ENCODE measurements at places on chromosomes 2 and 18.

- no peak for DNase-seq
Observed at GRCh38 chr2:16546128-16546754, 119.4 kb downstream of the CYRIA start.

GRCh38 chr18:6785411-6785810 lies 55.9 kb downstream of the ARHGAP28 start:
- DNase-seq, result no peak

GRCh38 chr18:8773980-8774379 lies 68.6 kb downstream of the MTCL1 start:
- DNase-seq, result no peak

GRCh38 chr2:202771336-202771735 lies 100.2 kb downstream of the ICA1L start:
- no peak for DNase-seq

GRCh38 chr2:11480859-11481258 lies 14.9 kb upstream of the E2F6 start:
- no peak for DNase-seq

- peak; percentile 50 for DNase-seq
Observed at GRCh38 chr2:100580367-100581276, 17.8 kb downstream of the PDCL3 start.

GRCh38 chr2:220585241-220585640 lies 957.8 kb downstream of the SLC4A3 start:
- no peak for DNase-seq

- DNase-seq, result no peak
Observed at GRCh38 chr18:65924904-65925303, 174.1 kb downstream of the CDH7 start.

DNA sequence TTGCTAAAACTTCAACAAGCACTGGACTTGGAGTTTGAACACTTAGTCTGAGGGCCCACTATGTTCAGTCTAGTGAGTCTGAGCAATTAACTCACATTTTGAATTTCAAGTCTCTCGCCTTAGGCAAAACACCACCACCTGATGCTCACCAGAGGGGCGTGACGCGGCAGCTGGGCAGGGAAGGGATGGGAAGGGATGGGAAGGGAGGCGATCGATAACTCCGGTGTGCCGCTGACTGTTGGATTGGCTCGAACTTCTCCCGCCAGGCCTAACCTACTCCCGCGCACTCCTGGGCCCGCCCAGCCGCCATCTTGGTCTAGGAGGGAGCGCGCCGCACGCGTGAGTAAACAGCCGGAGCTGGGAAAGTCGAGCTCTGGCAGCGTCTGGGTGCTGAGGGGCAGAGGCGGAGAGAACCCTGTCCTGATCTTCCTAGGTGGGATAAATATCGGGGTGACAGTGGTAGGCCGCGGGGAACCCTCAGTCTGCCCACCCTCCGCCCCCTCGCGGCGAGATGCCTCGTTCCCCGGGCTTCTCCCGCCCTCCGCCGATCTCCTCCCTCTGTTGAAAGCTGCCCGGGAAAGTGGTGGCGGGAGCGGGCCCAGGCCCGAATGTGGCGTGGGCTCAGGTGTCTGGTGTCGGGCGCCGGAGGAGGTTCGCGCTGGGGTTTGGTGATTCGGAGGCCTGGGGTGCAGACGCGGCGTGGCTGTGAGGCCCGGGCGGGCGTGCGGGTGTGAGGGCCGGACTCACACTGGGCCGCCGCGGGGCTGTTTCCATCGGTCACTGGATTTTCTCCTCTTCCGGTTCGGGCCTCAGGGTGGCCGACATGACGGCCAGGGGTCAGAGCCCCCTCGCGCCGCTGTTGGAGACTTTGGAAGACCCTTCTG lies at the start of gene RIF1:
RIF1 (plus strand) TSS at position 302 of the 884 bp plus-strand sequence; CDS start at position 824, 522 bp downstream.
- DNase-seq, result peak; percentile 63

GRCh38 chr2:98487806-98488189 lies 43.1 kb downstream of the INPP4A start:
- peak; percentile 53 for DNase-seq

DNA sequence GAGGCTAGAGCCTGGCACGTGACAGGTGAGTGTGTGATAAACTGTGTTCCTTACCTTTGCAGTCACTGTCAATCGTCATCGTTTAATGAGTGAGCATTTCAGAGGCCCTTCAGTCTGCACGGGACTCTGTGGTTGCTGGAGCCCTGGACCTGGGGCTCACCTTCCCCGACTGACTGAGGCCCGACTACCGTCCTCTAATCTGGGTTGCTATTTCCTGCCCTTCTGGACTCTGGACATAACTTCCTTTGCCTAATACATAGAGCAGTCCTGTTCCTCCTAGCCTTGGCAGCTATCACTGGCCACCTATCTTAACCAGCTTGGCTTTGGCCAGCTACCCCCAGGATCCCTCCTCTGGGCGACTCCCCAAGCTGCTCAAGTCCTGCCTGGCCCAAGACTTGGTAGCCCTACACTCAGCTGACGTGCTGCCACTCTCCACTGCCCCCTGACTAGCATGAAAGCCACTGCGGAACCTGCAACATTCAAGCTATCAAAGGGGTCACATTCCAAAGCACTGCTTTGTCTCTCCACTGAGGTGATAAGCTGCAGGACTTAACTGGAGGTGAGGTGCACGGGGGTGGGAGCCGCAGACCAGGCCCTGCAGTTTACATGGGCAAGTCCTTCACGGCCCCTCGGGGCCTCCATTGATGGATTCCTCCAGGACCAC lies 11.1 kb upstream of the RAB17 start:
- no peak for DNase-seq

DNA sequence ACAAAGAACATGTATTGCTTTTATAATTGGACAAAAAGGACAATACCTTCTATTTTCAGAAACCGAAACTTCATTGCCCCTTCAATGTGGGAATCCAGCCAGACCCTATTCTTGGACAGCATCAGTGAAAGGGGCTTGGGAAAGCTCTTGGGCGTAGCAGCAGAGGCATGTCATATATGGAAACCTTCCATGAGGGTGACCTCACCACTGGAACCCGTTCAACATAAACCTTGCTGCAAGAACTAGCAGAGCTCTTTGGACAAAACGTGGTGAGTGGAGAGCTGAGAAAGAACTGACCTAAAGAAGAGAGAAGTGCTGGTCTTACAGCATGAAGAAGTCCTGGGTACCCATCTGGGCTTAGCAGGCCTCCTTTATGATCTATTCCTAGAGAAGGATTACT lies 22.7 kb upstream of the ACTG2 start:
- no peak for DNase-seq

GRCh38 chr2:4674007-4674406 lies 970.6 kb downstream of the DCDC2C start:
- peak; percentile 1 for DNase-seq

DNA sequence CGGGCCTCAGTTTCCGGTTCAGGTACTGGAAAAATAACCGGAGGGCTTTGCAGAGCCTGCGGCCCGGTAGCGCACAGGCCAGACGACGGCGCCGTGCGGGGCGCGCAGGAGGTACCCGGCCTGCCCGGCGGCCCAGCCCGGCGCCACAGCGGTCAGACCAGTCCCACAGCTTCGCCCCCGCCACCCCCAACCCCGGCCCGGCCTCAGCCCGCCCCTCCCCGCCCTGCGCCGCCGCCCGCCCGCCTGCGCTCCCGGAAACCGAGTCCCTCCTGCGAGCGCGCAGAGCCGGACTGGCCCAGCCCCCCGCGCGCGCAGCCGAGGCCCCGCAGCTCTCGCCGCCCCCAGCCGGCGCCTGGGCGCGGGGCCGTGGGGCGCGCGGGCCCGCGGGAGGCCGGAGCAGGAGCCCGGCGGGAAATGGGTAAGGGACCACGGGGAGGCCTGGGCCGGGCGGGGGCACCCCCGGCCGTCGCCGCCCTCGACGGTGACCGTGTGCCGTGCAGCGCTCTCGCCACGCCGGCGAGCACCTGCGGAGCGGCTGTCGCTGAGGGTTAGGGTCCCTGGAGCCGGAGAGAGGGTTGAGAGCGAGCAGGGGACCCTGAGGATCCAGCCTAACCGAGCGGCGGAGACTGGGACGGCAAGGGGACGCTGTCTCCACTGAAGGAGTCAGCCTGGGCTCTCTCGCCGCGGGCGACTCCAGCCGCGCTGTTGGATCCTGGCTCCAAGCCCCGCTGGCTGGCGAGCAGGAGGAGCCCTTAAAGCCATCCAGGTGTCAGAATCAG lies 16.5 kb upstream of the PSD4 start:
- peak; percentile 38 for DNase-seq

GRCh38 chr2:234426616-234427015 lies 70.3 kb downstream of the ARL4C start:
- DNase-seq, result no peak

DNA sequence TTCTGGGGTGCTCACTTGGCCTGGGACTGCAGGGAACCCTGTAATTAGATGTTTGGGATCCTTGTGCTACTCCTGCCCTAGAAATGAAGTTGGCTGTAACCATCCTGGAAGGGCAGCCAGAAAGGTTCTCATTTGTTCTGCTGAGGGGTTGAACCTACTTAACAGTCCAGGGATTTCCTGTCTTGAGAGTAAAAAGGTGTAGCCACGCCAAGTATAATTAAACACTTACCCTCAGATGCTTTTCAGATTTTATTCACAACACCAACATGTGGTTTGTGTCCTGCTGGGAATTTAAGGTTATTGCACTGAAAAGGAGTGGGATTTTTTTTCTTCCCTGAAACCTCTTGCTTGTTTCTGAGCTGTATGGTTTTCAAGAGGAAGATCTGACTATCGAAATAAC lies 222.4 kb upstream of the APCDD1 start:
- DNase-seq, result no peak
